Stimulated activated CD8-positive, alpha-beta memory T cell treated with anti-CD3 and anti-CD28 coated beads, Interleukin-15, amount 100 ng/mL, for 48 hours (primary cell): ENCODE measurements at places on chromosomes 11 and 22.

GRCh38 chr22:50174382-50175190 lies 4.1 kb downstream of the PANX2 start:
- DNase-seq: no peak

GRCh38 chr22:42933485-42934091 lies 76.5 kb upstream of the ARFGAP3 start:
- DNase-seq: peak; percentile 12

- no peak for DNase-seq
These were observed 32.1 kb downstream of the CACNG2 start for GRCh38 chr22:36671404-36671803.

DNA sequence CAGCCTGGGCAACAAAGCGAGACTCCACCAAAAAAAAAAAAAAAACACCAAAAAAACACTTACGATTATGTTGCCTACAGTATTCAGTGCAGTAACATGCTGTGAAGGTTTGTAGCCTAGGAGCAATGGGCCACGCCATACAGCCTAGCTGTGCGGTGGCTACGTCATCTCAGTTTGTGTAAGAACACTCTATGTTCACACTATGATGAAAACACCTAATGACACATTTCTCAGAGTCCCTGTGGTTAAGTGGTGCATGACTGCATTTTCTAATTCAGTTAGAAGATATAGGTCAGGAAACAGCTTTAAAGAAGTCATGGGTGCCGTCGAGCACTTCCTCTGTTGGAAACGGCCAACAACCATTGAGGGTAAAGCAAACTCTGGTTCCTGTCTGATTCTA lies 75.7 kb upstream of the ANO1 start:
- DNase-seq: no peak

DNA sequence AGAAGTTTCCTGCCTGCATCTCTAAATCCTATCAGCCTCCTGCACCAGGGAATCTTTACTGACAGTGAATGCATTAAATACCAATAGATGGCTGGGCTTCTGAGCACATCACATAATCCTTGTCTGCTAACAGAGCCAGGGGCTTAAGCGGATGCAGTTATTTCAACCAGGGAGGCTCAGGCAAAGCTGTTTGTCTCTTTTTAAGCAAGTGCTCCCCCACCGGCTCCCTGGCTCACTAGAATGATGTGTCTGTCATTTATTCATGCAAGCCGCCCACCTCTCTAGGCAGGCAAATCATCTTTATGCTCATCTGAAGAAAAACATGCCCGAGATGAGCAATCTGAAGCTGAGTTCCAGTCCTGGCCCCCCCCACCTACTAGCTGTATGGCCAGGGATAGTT lies 182.3 kb downstream of the TENM4 start:
- DNase-seq: no peak

- DNase-seq: no peak
These were observed 269.4 kb downstream of the TMEM135 start for GRCh38 chr11:87307101-87307500.

DNA sequence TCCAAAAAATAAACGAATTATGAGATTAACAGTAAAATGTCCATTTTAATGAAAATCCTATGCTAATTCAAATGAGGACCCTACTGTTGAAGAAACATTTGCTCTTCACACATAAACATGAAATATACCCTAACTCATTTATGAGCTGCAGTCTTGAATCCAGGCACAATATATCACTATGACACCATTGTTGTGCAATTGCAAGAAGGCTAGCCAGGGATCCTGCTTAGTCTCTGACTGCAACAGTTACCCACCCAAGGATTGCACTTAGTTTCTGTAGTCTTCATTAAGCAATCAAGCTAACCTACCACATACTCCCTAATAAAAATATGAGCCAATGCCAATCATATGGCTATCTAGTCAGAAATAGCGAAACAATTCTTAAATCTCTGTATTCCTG lies 981.0 kb upstream of the FAT3 start:
- no peak for DNase-seq

DNA sequence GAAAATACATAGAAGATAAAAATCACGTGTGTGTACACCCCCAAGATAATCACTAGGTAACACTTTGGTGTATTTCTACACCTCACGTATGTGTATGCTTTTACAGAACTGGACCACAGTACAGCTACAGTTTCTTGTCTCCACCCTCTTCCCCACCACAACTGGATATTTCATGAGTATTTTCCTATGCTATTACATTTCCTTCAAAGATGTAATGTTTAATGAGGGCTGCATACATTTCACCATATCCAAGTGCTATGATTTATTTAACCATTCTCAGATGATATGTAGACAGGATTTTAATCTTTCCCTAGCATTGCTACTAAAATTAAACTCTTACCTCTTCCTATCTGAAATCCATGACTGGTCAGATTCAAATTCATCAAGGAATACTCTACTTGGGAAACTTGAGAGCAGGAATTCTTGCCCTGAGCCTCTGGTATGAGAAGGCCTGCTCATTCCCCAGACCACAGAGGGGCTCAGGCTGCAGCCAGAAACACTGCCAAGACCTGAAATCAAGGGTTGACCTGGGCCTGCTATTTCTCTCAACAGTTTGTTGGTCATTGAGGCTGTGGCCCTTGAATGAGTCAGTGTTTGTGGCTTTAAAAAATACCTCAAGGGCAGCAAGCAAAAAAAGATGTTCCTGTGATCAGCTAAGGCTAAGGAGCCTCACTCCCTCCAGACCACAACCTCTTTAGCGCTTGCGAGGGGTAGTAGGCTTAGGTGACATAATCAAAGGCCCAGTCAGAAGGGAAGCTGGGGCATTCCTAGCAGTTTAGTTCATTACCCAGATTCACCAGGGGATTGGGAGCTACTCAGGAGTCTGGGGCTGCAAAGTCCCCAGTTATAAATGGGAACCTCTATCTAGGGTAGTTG lies 55.5 kb downstream of the ABTB2 start:
- no peak for DNase-seq

DNA sequence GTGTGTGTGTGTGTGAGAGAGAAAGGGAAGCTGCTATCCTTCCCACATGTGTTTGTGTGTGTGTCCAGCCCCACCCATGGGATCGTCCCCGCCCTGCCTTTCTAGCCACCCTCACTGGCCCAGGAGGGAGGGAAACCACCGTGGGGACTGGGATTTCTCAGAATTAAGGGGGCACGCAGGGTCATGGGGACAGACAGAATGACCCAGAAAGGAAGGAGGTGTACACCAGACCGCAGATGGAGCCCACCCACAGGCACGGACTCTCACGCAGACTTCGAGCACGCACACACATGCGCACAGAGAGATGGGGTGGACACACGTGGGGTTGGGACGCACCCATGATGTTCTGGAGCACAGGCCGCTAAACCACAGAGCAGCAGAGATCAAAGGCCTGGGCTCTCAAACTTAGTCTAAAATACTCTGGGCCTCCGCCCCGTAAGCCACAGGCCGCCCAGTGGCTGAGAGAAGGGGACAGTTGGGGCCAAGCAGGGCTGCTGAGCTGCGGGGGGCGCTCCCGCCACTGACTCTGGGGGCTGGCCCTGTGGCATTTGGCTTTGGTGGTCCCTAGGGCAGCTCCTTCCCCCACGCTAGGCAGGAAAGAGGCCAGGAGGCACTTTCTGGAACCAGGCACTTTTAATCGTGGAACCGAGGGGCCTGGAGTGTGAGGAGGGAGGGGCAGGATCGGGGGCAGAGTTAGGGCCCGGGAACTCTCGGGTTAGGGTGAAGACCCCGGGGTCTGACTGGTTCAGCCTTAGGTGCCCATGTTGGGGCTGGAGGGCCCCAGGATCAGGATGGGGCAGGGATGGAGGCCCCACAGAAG lies 1.5 kb downstream of the IFITM5 start:
- DNase-seq: no peak

- DNase-seq: no peak
These were observed 2.7 kb downstream of the RNF169 start for GRCh38 chr11:74751303-74751702.

DNA sequence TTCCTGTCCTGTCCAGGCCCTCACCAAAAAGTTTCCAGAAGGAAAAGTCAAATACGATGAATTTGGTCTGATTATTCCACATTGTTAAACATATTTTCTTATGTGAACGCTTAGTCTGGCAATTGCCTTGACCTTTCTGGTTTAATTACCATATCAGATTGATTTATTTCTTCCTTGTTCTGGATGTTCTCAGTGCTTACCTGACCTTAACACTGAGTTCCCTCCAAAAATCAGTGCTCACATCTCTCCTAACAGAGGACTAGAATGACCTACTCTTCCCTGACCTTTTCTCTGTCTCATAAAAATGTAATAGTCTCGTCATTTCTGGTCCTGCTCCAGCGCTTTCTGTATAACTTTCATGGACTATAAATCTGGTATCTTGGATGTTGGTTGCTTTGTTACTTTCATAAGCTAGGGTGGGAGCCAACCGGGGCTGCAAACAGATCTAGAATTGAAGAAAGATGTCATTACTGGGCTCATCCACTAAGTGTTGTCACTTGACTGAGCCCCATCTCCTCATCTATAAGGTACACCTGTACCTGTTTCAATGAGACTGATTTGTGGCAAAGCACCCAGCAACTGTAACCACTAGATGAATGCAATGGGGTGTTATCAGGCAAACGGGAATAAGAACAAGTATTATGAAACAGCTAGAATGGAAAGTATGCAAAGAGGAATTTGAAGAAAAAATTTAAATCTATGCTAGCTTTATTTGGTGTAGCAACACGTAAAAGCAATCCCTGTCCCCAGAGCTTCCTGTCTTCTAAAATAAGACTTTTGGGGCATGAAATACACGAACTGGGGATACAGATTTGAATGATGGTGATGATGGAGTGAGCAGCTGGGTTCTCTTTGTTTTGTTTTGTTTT lies 2.4 kb downstream of the FADS2 start:
- no peak for DNase-seq

GRCh38 chr11:31798554-31799434 lies 12.3 kb downstream of the PAX6 start:
- DNase-seq: no peak

DNA sequence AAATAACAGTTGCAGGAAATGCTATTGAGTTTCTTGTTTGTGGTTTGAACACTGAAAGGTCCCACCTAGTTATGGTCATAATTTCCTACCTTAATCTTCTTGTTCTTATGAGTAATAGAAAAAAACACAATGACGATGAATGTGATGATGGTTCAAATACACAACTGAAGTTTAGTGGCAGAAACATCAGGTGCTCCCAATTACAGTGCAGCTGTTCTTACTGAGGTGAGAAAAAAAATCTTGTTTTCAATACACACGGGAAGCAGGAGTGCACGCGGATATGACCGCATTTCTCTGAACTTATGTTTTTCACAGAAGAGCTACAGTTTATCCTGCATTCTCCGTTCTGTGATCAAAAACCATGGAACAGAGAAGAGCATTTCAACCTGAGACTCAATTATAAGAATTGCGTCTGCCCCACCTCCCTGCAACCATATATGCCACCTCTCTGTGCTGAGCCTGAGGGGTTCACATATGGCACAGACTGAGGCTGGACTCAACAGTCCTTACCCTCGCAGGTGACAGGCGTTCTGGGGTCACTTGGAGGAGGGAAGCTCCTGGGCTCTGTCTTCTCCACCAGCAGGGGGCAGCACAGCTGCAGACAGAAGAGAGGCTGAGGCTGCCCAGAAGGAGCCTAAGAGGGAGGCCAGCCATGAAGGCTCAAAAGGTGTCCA lies 99.7 kb upstream of the IGLL5 start:
- DNase-seq: peak; percentile 49
